Psoas muscle (tissue), 8 donors: ENCODE measurements at places on chromosomes 13 and 19.

- no peak for DNase-seq
These were observed 33.8 kb upstream of the MEDAG start for GRCh38 chr13:30872276-30872594.

- DNase-seq, result no peak
These were observed 30.9 kb upstream of the KCTD4 start for GRCh38 chr13:45231722-45232121.

DNA sequence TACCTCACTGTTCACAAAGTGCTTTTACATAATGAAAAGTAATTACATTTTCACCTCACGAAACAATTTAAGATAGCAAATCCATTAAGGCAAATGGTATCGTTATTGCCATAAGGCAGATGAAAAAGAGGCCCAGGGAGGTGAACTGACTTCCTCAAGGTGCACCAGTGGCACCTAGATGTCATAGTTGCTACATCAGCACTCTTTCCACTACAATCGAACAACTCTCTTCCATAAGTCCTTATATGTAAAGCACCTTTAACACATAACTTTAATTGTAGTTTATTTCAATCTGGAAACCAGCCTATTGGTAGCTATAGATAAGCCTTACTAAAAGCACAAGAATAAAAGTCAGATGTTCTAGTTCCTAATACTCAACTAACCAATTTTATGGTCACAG lies 35.1 kb downstream of the XPO4 start:
- no peak for DNase-seq

DNA sequence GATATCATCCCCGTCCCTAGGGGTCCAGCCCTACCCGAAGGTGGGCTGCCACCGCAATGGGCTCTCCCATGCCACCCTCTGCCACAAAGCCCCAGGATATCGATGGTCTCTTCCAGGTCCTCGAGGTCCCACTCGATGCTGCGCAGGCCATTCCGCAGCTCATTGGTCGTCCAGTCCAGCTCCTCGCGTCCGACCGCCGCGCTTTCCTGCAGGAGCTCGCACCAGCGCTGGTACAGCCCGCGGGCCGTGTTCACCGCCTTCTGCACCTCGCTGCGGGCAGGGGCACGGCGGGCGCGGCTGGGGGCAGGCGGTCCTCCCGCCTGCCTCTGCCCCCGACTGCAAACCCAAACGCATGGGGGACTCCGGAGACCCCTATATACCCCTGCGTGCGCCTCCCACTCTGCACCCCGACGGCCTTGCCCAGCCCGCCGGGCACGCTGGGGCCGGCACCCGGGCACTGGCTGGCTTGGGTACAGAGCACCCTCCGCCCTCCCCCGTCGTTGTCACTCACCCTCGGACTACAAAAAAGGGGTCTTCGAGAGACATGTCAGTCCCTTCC lies 468 bp downstream of the STX10 start:
- DNase-seq, result peak; percentile 62

DNA sequence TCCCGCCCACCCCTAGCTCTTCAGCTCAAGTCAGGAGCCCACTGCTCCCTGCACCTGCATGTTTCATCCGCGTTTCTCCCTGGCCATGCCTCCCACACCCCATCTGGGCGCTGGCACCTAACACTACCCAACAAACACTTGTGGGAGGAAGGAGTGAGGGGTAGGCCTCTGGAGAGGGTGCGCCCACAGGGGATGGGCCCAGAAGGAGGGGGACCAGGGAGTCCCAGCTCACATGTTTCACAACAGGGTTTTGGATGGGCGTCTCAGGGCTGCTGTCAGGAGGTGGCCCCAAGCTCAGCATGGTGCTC lies 12.1 kb upstream of the TMEM86B start:
- no peak for DNase-seq

DNA sequence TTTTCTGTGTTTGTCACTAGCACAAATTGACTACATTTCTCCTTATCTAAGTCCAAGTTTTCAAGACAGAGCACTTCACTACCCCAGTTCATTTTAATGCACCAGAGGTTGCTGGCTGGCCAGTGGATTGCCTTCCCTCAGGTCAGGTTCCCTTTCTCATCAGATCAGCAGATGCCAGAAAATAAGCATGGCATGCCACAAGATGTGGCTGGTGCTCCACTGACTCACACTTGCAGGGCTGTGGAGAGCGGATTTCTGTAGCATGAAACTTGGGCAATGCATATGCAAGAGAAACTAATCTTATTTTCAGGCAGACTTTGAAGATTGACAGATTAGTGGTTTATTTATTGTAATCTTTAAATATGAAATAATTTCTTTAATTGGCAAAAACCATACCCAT lies 79.5 kb downstream of the RUBCNL start:
- no peak for DNase-seq

GRCh38 chr19:43504426-43505185 lies at the start of gene PHLDB3:
Gene PHLDB3 (minus strand): TSS chr19:43504746. CDS start chr19:43504118, 628 bp downstream.
- peak; percentile 63 for DNase-seq

GRCh38 chr13:27536361-27537101 lies 83.8 kb downstream of the LNX2 start:
- no peak for DNase-seq

DNA sequence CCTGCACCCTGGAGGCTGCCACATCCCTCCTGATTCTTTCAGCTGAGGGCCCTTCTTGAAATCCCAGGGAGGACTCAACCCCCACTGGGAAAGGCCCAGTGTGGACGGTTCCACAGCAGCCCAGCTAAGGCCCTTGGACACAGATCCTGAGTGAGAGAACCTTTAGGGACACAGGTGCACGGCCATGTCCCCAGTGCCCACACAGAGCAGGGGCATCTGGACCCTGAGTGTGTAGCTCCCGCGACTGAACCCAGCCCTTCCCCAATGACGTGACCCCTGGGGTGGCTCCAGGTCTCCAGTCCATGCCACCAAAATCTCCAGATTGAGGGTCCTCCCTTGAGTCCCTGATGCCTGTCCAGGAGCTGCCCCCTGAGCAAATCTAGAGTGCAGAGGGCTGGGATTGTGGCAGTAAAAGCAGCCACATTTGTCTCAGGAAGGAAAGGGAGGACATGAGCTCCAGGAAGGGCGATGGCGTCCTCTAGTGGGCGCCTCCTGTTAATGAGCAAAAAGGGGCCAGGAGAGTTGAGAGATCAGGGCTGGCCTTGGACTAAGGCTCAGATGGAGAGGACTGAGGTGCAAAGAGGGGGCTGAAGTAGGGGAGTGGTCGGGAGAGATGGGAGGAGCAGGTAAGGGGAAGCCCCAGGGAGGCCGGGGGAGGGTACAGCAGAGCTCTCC lies 6.9 kb upstream of the CEACAM5 start:
- no peak for DNase-seq

DNA sequence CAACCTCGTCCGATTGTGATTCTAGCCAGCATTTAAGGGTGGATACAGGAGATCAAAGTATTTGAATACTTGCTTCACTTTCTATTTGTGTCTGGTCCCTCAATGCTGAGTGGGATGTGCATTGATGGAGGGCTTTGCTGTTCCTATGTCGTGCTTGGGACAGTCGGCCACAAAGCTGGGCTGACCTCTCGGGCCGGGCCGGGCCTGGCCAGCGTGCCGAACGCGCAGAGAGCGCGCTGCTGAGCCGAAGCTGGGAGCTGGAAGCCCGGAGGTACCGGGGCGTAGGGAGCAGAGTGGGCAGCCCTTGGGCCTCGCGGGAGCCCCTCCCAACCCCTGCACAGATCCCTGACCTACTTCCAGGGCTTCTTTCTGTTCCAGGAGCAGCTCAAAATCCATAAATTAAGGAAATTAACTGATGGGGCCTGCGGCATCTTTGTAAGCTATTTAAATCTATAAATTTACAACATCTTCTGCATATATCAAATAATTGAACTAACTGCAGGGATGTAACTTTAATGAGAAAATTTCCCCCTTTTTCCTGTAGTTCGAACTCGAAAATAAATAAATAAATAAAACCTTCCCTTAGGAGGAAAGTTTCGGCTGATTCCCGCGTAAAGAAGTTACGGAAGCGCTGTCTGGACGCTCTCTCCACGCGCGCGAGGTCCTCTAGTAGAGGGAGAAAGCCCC lies 1.8 kb upstream of the KCTD15 start:
- no peak for DNase-seq

GRCh38 chr19:32489971-32490370 lies 84.4 kb downstream of the DPY19L3 start:
- no peak for DNase-seq

DNA sequence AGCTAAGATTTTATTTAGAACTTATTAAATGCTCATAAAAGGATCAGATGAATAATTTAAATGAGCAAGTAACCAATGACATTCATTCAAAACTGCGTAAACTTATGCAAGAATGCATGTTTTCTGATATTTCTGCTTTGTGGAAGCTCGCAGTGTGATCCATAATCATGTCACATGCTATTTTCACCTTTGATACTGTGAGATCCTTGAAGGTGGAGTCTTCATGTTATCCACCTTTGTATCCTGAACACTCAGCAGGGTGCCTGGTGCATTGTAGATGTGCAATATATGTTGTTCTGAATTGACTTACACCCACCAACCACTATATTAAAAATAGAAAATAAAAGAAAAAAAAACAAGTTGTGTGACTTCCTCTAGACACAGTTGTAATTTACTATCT lies 333.5 kb downstream of the DCT start:
- DNase-seq, result no peak

DNA sequence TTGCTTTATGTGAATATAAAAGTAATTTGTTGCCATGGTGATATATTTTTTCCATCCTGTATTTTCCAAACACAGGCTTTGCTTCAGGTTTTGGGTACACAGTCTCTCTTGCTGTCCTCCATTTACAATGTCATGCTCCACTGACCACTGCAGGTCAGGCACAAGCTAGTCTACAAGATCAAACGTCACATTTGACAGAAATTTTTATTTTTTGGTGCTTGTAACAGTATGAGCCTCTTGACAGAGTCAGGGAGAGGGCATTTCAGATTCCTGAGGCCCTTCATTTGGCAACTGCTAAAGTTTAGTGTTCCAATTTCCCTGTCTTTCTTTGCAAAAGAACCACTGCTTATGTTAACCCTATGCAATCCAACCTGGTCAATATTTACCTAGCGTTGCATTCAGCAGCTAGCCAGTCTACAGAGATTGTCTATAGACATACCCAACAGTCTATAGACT lies 175.0 kb downstream of the RFC3 start:
- DNase-seq, result no peak

GRCh38 chr19:24098359-24098758 lies 11.4 kb downstream of the ZNF254 start:
- no peak for DNase-seq

DNA sequence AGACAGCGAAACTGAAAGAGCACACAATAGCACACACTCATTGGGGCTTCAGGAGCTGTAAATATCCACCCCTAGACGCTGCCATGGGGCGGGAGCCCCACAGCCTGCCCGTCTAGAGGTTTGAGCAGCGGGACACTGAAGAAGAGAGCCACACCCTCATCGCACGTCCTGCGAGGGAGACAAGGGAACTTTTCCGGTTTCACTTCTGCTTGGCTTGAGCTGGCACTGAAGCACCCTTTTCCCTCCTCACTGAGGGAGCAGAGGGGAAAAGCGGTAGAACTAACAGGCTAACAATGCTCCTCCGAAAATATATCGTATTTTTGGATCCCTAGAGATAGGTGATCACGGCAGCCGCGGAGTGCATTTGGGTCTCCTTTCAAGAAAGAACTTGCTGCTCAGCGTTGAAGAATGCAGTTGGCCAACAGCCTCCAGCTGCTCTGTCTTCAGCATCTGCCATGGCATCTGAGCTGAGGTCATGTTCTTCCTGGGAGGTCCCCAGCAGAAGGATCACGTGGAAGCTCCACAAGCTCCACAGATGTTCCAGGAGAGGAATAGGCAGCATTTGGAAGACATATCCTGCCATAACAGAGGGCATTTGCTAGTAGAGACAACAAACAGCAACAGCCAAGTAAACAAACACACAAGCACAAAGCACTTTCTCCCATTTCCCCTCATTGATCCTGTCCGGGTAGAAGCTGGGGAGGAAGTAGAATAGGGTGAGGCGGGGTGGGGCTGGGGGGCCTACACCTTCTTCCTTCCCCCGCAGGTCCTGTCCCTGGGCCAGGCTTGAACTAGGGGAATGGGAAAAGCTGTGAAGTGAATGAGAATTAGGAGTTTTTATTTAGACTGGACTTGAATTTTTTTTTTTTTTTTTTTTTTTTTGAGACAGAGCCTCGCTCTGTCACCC lies 44.8 kb upstream of the ALOX5AP start:
- DNase-seq, result peak; percentile 72

- DNase-seq, result no peak
These were observed 502.5 kb downstream of the PCDH17 start for GRCh38 chr13:58134012-58134411.

- no peak for DNase-seq
These were observed 46.1 kb downstream of the ZDHHC20 start for GRCh38 chr13:21413013-21413412.

GRCh38 chr19:41265395-41266153 lies 1.4 kb downstream of the HNRNPUL1 start:
- DNase-seq, result no peak

GRCh38 chr13:73331556-73331955 lies 272.8 kb downstream of the KLF5 start:
- no peak for DNase-seq

GRCh38 chr13:108795841-108796240 lies 166.4 kb downstream of the MYO16 start:
- DNase-seq, result no peak

DNA sequence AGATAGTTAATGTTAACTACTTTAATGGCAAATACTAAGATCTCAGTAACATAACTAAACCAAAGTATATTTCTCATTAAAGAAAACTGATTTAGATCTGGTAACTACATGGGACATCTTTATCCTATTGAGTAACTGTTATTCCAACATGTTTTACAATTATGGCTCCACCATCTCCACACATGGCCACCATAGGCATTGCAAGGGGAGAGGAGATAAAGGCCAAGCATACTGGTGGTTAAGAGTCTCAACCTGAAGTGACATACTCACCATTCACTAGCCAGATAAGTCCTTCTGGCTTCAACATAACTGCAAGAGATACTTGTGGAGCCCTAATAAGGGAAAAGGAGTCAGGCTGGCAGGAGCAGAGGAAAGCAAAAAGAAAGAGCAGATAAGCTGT lies 1586.4 kb upstream of the SPRY2 start:
- DNase-seq, result no peak

DNA sequence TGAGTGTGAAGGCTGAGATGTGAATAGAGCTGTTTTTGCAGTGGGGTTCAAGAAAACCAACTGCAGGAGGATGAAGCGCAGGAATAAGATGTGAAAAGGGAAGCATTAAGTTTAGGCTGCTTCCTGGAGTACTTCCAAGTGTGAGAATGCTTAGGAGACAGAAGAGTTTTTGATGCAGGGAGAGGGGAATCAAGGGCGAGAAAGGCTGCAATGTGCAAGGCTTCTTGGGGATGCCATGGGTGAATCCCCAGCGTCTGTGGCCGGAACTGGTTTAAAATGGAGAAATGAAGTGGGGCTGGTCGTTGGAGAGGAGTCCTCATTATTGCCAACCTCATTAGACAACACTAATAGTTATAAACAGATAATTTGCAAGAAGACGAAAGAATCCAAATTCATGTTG lies 764.9 kb downstream of the LIG4 start:
- DNase-seq, result no peak

GRCh38 chr13:79989217-79989661 lies 351.7 kb downstream of the SPRY2 start:
- DNase-seq, result no peak

GRCh38 chr13:113207890-113208420 lies 514 bp downstream of the PCID2 start:
- peak; percentile 43 for DNase-seq
